SJSA1 (cell line): ENCODE measurements at places on chromosomes 7 and 10. TPM values are rescaled to one million over a fixed set of nuclear protein-coding genes. Genes with fewer than 3 reads are reported as not detected.

- H3K27ac ChIP-seq, result peak overlapping the region; percentile 15; the same call in 1 of the 2 replicates
- H3K4me1 ChIP-seq, result peaks cover 48% of the 10 kb centered on the region
- H3K4me3 ChIP-seq, result no peak overlapping the region
- peaks cover 4% of the 10 kb centered on the region; the same call in 1 of the 2 replicates for H3K36me3 ChIP-seq
Measured at GRCh38 chr7:6226194-6226799, 46.1 kb downstream of the CYTH3 start.

- no peaks in the 10 kb centered on the region for H3K4me1 ChIP-seq
- no peak overlapping the region for H3K4me3 ChIP-seq
- H3K27me3 ChIP-seq, result no peaks in the 10 kb centered on the region
Measured at GRCh38 chr10:90171014-90171722, 469.8 kb downstream of the KIF20B start.

- peak; percentile 23 for DNase-seq
- H3K4me3 ChIP-seq, result no peak overlapping the region
- H3K36me3 ChIP-seq, result peaks cover 21% of the 10 kb centered on the region
- H3K27ac ChIP-seq, result no peak overlapping the region
Measured at GRCh38 chr7:27105301-27106031, 3.0 kb upstream of the HOXA2 start.

GRCh38 chr7:66687186-66687585 is 53.3 kb upstream of the RABGEF1 start:
- H3K4me3 ChIP-seq, result no peak overlapping the region
- DNase-seq, result peak; percentile 22
- no peaks in the 10 kb centered on the region for H3K27me3 ChIP-seq
- H3K27ac ChIP-seq, result no peak overlapping the region

DNA sequence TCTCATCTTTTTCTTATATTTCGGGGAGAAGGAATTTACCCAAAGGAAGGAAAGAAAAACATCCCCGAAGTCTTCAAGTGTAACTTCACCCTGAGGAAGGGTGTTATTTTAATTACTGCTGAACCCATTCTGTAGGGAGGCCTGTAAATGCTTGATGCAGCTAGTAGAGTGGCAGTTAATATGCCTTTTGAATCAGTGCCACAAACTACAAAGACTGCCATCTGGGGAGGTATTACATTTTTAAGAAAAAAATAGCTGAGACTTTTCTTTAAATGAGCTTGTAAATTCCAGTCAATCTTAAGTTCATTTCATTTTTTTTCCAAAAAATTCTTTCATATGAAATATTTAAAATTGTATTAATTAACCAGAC is 233.1 kb upstream of the FERD3L start:
- H3K4me1 ChIP-seq, result peaks cover 40% of the 10 kb centered on the region
- peak overlapping the region; percentile 77 for H3K27ac ChIP-seq
- DNase-seq, result no peak
- peak overlapping the region; percentile 11 for H3K4me3 ChIP-seq
- H3K36me3 ChIP-seq, result no peaks in the 10 kb centered on the region

DNA sequence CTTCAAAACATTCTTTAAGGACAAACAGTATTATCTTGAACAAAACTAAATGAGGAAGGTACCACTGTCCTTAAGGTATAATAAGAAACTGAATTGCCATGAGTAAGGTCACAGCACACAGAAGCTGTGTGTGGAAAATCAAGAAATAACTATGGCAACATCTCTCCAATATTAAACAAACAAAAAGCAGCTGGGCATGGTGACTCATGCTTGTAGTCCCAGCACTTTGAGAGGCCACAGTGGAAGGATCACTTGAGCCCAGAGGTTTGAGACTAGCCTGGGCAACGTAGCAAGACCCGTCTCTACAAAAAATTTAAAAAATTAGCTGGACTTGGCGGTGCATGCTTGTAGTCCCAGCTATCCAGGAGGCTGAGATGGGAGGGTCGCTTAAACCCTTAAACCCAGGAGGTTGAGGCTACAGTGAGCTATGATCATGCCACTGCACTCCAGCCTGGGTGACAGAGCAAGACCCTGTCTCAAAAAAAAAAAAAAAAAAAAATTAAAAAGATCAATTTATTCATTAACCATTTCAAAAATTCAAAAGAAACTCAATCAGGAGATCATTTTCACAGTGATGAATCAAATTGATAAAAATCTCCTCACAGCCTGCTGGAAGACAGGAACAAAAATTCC is 195.4 kb downstream of the SKIDA1 start:
- no peaks in the 10 kb centered on the region for H3K27me3 ChIP-seq
- peak; percentile 81 for DNase-seq
- H3K4me3 ChIP-seq, result no peak overlapping the region
- no peaks in the 10 kb centered on the region for H3K36me3 ChIP-seq
- peak overlapping the region; percentile 63 for H3K27ac ChIP-seq

DNA sequence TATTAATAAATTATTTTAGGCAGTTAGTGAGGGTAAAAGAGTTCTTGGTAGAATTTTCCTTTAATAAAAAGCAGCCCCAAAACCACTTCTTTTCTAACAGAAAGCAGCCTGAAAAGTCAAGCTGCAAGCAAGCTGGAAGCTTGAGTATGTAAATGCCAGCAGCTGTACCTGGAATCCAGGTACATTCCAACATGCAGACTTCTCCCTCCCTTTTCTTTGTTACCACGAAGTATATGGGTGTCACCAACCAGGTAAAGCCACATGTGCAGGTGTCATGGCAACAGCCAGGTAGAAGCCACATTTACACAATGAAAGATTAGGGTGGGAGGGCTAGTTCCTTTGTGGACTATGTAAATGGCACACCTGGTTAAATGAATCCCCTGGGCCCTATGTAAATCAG is 114.6 kb downstream of the EPC1 start:
- H3K4me3 ChIP-seq, result no peak overlapping the region
- no peak for DNase-seq

DNA sequence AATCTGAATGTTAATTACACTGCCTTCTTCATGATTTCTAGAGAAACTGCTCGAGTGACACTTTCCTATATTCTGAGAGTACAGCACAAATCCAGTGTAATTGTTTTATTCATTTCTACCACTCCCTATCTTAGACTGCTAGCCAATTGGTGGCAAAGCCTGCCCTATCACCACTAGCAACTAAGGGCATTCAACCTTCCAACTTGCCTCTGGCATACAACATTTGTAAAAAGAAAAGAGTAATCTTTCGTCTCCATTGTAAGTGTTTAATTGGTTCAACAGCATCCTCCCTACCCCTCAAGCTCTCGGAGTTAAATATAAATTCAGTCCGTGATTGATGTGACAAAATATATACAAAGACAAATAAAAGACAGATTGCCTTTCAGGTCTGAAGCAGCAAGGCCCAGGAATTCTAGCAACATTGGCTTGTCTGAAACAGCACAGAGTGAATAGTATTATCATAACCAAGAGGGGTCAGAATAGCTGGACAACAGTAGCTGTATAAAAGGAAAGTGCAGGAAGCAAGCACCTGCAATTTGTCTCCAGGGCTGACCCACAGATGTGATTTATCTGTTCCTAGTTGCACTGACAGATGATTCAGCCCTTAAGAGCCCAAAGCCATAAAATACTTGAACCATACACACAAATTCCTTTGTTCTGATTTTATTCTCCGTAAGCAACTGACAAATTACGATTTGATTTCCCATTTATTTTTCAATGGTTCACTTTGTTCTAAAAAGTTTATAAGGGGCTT is 47.6 kb upstream of the ANKRD1 start:
- no peaks in the 10 kb centered on the region for H3K36me3 ChIP-seq
- no peak for DNase-seq
- H3K27ac ChIP-seq, result 0 out of 2 replicates have a peak overlapping the region, but pooled peaks have one; percentile 15
- H3K27me3 ChIP-seq, result no peaks in the 10 kb centered on the region
- no peak overlapping the region for H3K4me3 ChIP-seq
- peaks cover 25% of the 10 kb centered on the region for H3K4me1 ChIP-seq

GRCh38 chr7:116097365-116098009 is 66.9 kb upstream of the TFEC start:
- H3K4me3 ChIP-seq, result no peak overlapping the region
- H3K4me1 ChIP-seq, result peaks cover 12% of the 10 kb centered on the region
- peak overlapping the region; percentile 49 for H3K27ac ChIP-seq
- H3K36me3 ChIP-seq, result no peaks in the 10 kb centered on the region
- H3K27me3 ChIP-seq, result no peaks in the 10 kb centered on the region

GRCh38 chr10:52961323-52961722 is 188.7 kb upstream of the MBL2 start:
- no peaks in the 10 kb centered on the region for H3K36me3 ChIP-seq
- no peaks in the 10 kb centered on the region for H3K4me1 ChIP-seq
- H3K4me3 ChIP-seq, result no peak overlapping the region
- no peaks in the 10 kb centered on the region for H3K27me3 ChIP-seq
- no peak for DNase-seq
- H3K27ac ChIP-seq, result no peak overlapping the region

- H3K36me3 ChIP-seq, result no peaks in the 10 kb centered on the region
- H3K4me3 ChIP-seq, result no peak overlapping the region
- no peaks in the 10 kb centered on the region; the same call in 1 of the 2 replicates for H3K4me1 ChIP-seq
- no peak overlapping the region for H3K27ac ChIP-seq
- H3K27me3 ChIP-seq, result no peaks in the 10 kb centered on the region
Measured at GRCh38 chr10:122287570-122287969, 16.5 kb downstream of the BTBD16 start.

- no peak for DNase-seq
- no peaks in the 10 kb centered on the region for H3K27me3 ChIP-seq
- no peaks in the 10 kb centered on the region for H3K36me3 ChIP-seq
- H3K4me1 ChIP-seq, result no peaks in the 10 kb centered on the region
Measured at GRCh38 chr7:71560354-71560995, 428.5 kb downstream of the GALNT17 start.

DNA sequence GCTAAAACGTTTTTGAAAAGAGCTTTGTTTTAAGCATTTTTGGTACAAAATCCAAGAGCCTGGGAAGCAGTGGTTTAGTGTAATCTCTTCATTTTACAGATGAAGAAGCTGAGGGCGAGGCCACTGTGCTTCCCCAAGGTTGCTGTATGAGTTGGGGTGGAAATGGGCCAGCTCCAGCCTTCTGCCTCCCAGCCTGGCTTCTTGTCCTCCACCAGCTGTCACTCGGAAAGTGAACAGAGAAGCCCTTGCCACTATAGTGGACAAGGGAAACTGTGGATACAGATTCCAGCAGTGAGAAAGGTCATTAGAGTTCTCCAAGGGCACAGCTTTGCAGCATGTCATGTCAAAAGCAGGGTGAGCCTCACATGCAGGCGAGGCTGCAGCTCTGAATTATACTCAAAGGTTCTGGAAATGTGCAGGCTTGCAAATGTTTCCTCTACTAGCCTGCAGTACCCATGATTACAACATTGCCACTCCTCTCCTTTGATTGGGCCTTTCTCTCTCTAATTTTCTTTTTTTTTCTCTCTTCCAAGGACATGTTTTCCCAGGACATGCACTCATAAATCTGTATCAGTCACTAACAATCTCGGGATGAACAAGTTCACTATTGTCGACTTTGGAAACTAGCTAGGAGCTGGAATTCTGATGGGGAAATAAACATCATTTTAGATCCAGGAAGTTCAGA is 33.0 kb downstream of the BAMBI start:
- H3K36me3 ChIP-seq, result no peaks in the 10 kb centered on the region
- no peak for DNase-seq
- peaks cover 9% of the 10 kb centered on the region for H3K4me1 ChIP-seq
- H3K27me3 ChIP-seq, result no peaks in the 10 kb centered on the region
- H3K27ac ChIP-seq, result no peak overlapping the region

- DNase-seq, result peak; percentile 28
- no peaks in the 10 kb centered on the region for H3K27me3 ChIP-seq
- peaks cover 49% of the 10 kb centered on the region for H3K4me1 ChIP-seq
- H3K36me3 ChIP-seq, result peaks cover 88% of the 10 kb centered on the region
Measured at GRCh38 chr7:135197906-135198655, 13.2 kb downstream of the WDR91 start.

DNA sequence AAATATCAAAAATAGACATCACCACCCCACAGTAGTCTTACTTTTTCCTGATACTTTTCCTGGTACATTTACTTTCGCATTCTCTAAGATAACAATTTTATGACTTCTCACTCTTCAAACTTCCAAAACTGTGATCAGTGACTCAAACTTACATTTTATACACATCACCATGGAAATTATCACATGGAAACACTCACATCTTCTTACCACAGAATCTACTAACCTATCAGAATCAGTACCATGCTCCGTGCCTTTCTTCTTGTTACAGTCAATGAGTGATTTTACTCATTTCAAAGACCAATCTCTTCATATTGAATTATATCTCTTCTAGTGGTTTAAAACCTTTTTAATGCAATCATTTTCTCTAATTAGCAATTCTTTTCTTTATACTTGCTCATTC is 120.3 kb downstream of the PTEN start:
- no peak overlapping the region for H3K27ac ChIP-seq
- no peaks in the 10 kb centered on the region for H3K4me1 ChIP-seq
- no peak for DNase-seq
- no peaks in the 10 kb centered on the region for H3K36me3 ChIP-seq

- no peak for DNase-seq
- no peaks in the 10 kb centered on the region for H3K27me3 ChIP-seq
- H3K36me3 ChIP-seq, result peaks cover 69% of the 10 kb centered on the region
- no peak overlapping the region for H3K27ac ChIP-seq
- H3K4me3 ChIP-seq, result no peak overlapping the region
- no peaks in the 10 kb centered on the region for H3K4me1 ChIP-seq
Measured at GRCh38 chr7:128963327-128963757, 25.6 kb downstream of the IRF5 start.

DNA sequence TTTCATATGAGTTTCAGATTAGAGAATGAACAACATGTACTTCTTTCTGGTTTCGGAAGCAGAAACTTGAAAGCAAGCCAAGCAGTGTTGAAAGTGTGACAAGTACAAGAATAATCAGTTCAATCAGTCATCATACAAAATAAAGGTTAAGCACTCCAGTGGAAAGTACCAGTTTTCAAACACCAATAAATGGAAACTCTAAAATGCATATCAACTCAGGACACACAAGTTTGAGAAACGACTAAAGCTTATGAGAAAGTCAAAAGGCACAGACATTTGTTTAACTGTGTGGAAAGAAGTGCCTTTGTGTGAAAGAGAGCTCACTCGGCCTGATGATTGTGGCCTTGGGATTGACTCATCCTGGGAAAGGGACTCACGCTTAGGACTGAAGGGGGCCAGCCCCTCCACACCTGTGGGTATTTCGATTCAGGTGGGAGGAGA is 60.6 kb upstream of the AKR1C1 start:
- no peaks in the 10 kb centered on the region for H3K4me1 ChIP-seq
- no peak overlapping the region for H3K4me3 ChIP-seq
- no peaks in the 10 kb centered on the region for H3K36me3 ChIP-seq
- no peak overlapping the region for H3K27ac ChIP-seq
- H3K27me3 ChIP-seq, result no peaks in the 10 kb centered on the region

PPP1R17 gene
- total RNA-seq, result not detected in 2 replicates

PON1 gene
- not detected in 2 replicates for total RNA-seq

KIAA1549 gene
- 0.75 and 0.95 TPM in 2 replicates for total RNA-seq

OR6V1 gene
- total RNA-seq, result not detected in 2 replicates

ITPRID1 gene
- total RNA-seq, result not detected in 2 replicates

LRRC17 gene
- 8.3 and 10.9 TPM in 2 replicates for total RNA-seq

DCLRE1A gene
- total RNA-seq, result 10.6 and 14.6 TPM in 2 replicates

CHCHD1 gene
- 54.4 and 58.7 TPM in 2 replicates for total RNA-seq

ZNF37A gene
- total RNA-seq, result 3.0 and 8.6 TPM in 2 replicates

ZNF394 gene
- 16.3 and 24.0 TPM in 2 replicates for total RNA-seq

PRKCQ gene
- total RNA-seq, result not detected in 2 replicates
